Skeletal muscle cell (primary cell): ENCODE measurements at places on chromosomes 12 and 14.

- DNase-seq, result no peak
Measured at GRCh38 chr12:132218915-132219314, 74.7 kb downstream of the NOC4L start.

DNA sequence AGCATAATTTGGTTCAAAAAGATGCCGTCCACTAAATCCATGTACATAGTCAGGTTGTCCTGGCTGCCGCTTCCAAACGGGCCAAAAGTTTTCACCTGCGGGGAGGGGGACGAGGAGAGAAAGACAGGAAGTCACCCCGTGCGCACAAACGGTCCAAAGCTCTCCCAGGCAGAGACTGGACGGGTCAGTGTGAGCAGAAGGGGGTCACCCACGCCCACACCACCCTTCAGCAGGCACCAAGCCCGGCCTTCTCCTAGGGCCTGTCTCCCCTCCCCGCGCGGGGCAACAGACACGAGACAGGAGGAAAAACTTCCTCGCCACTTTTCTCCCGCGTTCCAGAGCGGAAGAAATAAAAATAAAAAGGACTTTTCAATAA lies 888 bp downstream of the CCDC88C start:
- no peak for DNase-seq

GRCh38 chr12:68609998-68610369 lies 715 bp upstream of the RAP1B start:
- no peak for DNase-seq

GRCh38 chr12:42760550-42760949 lies 171.0 kb upstream of the PRICKLE1 start:
- no peak for DNase-seq

DNA sequence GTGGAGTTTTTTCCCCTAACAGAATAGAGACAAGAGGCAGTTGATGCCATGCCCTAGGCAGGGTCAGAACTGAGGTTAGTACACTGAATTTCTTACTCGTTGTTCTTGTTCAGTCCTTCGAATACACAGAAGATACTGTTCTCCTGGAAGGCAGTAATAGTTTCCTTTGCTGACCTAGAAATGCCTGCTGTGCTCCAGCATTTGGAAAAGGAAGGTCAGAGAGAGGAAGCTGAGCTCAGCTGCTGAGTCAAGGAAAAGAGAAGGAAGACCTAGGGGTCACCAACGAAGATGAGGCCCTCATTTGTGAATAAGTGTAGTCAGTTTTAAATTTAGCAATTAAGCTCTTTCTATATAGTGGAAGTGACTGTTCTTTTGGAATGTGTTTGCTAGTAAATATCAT lies 100.1 kb downstream of the CRADD start:
- no peak for DNase-seq

- DNase-seq, result no peak
Measured at GRCh38 chr12:131987552-131987951, 37.8 kb downstream of the EP400 start.

GRCh38 chr12:1338483-1339177 lies 255.8 kb downstream of the FBXL14 start:
- no peak for DNase-seq

DNA sequence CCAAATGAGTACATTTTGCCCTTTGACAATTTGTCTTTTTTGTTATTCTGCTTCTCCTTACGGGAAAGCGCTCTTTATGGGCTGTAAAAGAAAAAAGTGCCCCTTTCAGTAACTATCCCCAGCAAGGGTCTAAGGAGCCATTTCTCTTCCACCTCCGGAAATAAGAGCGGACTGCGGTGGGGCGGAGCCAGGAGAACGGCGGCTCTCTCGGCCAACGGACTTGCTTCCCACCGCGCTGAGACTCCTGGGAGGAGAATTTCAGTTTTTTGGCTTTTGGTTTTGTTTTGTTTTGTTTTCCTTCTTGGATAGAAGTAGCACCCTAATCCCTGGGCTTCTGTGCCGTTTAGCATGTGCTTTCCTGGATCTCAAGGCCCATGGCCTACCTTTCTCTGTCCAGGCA lies 43.5 kb downstream of the ZNF641 start:
- DNase-seq, result no peak

DNA sequence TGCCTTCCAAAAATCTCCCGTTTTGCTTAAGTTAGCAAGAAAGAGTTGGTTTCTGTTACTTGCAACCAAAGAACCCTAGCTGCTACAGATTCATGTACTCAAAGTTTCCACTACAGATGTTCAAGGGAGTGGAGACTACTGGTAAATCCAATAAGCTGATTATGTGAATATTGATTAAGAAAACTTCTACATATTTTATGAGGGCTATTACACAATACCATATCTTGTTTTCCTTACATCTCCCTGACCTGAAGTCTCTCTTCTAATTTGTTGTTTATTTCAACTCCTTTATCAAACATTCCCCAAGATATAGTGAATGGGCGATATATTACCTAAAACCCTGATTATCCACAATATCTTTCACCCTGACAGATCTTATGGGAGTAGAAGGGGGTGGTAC lies 164.4 kb upstream of the PLXNC1 start:
- DNase-seq, result no peak

DNA sequence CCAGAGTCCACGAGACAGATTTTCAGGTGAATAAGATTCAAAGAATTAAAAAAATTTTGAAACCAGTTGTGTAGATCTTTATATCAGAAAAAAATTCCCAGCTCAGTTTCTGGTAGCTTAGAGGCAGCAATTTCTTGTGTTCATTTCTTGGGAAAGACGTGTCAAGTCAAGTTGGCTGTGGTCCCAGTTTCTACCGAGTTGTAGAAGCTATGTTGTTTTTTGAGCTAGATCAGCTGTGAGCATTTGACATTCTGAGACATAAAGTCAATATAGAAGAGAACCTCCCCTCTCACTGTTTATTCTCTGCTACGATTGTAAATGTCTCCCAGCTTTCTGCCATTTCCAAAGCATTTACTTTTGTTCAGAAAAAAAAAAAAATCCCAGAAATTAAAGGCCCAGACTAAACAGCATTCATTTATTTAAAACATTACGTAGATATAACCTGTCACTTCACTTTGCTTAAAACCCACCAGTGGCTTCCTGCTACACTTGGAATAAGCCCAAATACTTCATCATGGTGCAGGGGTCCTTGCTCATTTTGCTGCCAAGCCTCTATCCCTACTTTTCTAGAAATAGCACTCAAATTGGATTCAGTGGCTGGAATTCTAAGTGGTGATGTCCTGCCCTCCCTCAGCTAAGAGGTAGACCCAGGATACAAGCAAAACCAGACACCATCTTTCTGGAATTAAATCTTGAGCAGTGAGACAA lies 20.6 kb upstream of the PYGL start:
- DNase-seq, result peak; percentile 96

GRCh38 chr14:106778986-106779385 lies 1252.6 kb downstream of the TMEM121 start:
- DNase-seq, result no peak

DNA sequence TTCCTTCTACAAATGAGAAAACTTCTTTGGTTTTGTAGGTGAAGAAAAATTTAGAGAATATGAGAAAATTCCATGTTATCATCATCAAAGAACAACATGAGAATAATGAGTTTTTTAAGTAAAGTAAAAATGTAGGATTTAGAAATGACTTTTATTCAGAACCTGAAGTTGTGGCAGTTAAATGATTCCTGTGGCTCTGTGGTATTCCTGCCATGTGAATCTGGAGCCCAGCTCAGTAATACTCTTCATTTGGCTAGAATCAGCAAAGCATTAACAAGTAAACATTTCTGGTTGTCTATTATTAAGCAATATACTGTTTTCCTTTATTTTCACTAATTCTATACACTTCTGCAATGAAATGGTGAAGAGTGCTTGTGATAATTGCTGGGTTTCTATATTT lies 95.6 kb upstream of the E2F7 start:
- DNase-seq, result no peak

DNA sequence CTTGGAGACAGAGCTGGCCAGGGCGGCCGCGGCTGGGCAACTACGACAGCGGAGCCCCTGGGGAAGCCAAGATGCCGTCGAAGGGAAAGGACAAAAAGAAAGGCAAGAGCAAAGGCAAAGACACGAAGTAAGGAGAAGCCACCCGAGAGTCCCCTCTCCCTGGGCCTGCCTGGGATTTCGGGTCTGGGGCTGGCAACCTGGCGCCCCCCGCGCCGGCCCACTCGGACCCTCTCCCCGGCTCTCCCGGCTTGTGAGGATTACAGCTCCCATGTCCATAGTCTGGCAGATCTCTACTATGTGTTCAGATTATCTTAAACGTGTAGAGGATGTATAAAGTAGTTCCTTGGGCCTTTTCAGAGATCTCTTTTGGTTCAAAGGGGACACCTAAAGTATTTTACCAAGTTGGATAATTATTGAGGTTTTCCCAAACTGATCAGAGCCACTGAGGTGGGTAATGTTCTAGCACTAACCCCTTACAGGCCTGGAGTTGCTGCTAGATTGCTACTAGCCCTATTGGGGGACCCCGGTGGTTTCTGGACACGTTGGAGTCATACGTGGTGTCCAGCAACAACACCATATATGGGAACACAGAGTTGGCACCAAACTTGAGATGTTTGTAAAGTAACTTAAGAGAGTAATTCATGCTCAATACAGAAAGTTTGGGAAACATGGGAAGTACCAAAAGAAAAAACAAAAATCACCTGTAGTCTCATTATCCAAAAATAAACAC lies 424 bp downstream of the BBOF1 start:
- peak; percentile 39 for DNase-seq

DNA sequence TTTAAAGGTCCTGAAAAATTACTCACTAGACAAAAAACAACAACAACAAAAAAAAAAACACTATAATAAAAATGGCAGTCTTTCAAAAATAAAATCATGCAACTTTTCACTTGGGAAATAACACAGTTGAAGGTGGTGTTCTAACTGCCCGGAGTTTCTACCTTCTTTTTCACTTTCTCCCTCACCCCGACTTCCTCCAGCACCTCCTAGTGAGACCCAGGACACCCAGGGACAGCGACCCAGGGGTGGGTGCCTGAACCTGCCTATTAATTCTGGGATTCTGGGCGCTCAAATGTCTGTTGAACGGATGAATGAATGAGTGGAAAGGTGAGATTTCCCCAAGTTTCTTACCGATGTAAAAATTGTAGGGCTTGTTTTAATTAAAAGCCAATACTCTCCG lies 2.0 kb upstream of the FZD10 start:
- DNase-seq, result no peak

DNA sequence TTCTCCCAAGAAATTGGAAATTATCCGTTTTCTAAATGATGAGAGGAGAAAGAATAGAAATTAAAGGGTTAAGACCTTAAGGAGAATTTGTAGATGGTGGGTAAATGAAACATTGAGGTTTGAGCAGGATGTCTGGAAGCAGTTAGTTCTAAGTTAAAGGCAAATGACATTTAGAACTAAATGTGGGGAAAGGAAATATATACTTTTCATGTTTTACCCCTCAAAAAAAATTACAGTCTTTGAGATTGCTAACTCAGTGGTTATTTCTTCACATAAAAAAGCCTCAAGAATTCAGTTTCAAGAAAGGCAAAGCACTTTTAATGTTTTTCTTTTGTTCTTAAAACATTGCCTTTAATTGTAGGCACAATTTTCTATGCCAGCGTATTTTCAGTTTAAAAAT lies 114.0 kb downstream of the PLEKHA5 start:
- no peak for DNase-seq

- DNase-seq, result no peak
Measured at GRCh38 chr12:67067453-67068203, 201.5 kb upstream of the CAND1 start.
